ENCODE measurements at places on chromosomes 2 and 18.

DNA sequence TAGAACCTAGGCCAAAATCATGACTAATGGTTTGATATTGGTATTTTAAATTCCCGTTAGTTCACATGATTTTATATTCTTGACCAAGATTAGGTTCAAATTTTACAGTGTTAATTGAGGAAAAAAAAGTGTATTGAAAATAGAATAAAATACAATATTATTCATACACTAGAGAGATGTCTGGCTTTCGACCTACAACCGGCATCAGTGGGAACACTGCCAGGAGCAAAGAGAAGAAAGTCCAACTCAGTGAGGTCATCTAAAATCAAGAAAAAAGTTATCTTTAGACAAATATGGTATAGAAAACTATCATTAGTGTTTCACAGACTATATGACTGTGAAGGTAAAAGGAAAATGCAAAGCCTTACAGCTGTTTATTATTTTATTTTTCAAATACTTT is 81.5 kb downstream of the PIGN start:
- DNase-seq, result no peak

DNA sequence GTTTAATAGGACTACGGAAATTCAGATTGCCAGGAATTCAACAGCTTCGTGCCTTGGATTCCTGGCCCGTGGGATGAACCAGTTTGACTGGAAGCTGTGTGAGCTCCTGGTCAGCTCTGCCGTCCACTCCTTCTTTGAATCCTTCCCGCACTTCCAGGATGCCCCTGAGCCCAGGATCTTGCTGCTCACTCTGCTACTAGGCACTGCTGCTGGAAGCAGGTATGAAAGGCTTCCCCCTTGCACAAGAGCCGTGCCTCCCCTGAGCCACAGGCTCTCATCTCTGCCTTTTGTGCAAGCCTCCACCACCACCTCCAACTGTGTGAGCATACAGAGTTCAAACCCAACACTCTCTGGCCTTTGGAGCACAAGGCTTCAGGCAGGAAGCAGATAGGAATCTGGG is 34.9 kb downstream of the EN1 start:
- no peak for DNase-seq

DNA sequence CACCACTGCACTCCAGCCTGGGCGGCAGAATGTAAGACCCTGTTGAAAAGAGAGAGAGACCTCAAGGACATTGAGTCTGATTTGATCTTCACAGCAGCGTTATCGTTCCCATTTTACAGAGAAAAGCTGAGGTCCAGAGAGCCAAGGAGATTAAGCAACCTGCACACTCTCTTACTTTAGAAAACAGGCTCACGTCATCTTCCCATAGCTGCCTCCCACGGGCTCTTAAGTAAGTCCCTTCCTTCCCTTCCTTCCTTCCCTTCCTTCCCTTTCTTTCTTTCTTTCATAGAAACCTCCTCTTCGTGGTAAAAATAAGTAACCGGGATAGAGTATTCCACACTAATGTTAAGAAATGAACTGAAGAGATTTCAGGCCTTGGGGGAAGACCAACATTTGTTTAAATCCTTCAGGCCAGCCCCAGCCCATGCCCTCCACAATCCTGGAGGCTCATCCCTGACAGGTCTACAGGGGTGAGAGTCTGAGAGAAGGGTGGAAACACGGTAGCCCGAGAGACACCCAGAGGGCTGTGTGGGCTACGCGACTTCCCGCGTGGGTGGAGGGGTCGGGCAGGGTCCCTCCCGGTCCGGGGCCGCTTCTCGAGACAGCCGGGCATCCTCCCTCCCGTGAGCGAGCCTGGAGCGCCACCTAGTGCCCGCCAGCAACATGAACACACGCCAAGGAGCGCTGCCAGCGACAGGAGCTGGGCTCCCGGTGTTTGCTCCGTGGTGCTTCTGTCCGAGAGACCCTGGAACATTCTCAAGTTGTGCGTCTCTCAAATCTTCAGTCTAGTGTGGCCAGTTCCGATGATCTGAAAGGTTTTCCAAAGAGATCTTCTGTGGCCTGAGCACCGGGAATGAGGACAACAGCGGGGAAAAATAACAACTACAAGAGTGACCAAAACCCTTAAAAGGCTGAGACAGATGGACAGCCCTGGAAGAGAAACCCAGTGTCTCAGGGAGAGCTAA is 160.3 kb downstream of the INO80D start:
- DNase-seq, result peak; percentile 80

GRCh38 chr2:20027705-20028434 is 15.4 kb upstream of the MATN3 start:
- DNase-seq, result no peak

GRCh38 chr18:11339188-11339775 is 189.9 kb upstream of the PIEZO2 start:
- no peak for DNase-seq

DNA sequence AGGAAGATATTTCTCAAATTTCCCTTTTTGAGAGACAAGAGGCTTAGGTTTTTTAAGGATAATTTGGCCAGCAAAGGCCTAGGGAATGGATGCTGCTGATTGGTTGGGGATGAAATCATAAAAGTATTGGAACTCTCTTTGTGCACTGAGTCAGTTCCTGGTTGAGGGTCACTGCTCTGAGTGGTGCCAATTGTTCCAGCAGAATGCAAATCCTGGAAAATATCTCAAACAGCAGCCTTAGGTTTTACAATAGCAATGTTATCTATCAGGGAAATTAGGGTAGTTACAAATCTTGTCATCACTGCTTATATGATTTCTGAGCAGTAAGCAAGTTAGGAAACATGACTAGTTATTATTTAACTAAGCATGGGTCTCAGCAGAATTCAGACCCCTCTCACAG is 96.2 kb downstream of the RAD51AP2 start:
- DNase-seq, result no peak

GRCh38 chr2:167510071-167510759 is 621.9 kb downstream of the XIRP2 start:
- DNase-seq, result no peak

- no peak for DNase-seq
Measured at GRCh38 chr2:178233428-178233827, 39.1 kb downstream of the OSBPL6 start.

- no peak for DNase-seq
Measured at GRCh38 chr2:14896330-14897030, 264.0 kb downstream of the LRATD1 start.

GRCh38 chr18:23756590-23757436 is 67.6 kb downstream of the LAMA3 start:
- DNase-seq, result no peak

DNA sequence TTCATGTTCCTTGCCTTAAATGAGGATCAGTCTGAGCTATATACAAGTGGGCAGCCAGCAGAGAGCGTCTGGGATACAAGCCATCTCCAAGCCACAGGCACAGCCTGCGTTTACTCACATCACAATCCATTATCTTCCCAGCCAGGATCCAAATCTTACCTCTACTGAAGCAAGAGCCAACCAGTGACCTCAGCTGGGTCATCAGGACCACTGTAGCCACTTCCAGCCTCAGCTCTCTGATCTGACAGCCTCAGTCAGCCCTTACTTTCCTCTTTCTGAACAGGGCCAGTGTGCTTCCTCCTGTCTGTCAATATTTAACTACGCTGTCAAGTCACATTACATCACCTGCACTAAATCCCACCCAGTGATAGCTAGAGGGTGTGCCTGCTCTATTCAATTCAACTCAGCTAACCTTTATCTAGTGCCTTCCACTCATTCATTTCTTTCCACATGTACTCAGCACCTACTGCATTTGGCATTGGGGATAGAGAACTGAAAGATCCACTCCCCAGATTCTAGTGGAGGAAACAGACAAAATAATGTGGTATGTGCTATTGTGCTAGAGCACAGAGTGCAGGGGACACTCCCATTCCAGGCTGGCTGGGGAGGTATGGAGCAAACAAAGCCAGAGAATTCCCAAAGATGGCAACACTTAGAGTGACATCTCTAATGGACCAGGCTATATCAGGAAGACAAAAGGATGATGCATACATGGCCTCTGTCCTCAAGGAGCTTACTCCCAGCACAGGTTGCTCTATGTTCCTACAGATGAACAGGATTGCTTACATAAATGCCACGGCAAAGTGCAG is 146.5 kb downstream of the NCKAP5 start:
- peak; percentile 45 for DNase-seq

GRCh38 chr2:48309900-48310299 is 220.1 kb upstream of the STON1 start:
- DNase-seq, result no peak

- DNase-seq, result no peak
Measured at GRCh38 chr2:141701618-141702017, 429.2 kb downstream of the LRP1B start.

GRCh38 chr2:3459185-3460015 is 59.9 kb downstream of the ADI1 start:
- no peak for DNase-seq

DNA sequence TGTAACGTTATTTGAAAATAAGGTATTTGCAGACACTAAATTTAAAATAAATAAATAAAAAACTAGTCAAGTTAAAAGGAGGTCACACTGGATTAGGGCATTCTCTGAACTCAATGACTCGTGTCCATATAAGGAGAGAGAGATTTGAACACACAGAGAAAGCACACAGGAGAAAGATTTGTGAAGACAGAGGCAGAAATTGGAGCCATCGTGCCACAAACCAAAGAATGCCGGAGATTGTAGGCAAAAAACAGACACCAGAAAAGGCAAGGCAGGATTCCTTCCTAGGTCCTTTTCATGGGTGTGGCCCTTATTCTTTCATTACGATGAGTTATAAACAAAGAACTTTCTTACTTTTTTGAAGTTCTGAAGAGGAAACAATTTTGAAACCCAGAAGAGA is 981.5 kb downstream of the DCDC2C start:
- DNase-seq, result no peak

DNA sequence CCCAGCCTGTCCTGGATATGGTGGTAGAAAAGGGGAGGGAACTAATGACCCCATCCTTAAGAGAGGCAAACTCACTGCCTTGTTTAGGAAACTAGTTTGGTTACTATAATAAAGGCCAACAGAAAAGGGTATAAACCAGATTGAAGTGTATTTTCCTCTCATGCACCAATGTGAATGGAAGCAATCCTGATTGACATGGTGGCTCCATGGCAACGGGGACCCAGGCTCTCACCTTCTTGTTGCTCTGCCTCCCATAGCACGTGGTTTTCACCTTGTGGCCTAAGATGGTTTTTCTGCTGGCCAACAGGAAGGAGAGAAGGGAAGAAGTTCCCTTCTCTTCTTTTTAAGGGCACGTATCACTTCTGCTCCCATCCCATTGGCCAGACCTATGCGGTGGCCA is 67.3 kb upstream of the NRP2 start:
- no peak for DNase-seq

DNA sequence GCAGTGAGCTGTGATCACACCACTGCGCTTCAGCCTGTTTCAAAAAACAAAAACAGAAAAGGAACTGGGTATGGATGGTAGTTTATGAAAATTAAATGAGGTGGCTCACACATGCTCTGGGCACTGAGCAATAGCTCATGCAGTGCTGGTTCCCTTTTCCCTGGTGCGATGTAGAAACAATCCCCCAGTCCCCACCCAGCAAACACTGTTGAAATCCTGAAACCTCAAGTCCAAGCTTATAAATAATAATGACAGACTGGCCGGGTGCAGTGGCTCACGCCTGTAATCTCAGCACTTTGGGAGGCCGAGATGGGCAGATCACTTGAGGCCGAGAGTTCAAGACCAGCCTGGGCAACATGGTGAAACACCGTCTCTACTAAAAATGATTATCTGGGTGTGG is 55.4 kb upstream of the SMAD2 start:
- no peak for DNase-seq

- DNase-seq, result no peak
Measured at GRCh38 chr2:15674637-15675455, 83.2 kb downstream of the DDX1 start.

- DNase-seq, result no peak
Measured at GRCh38 chr18:41992066-41992465, 37.0 kb downstream of the PIK3C3 start.

DNA sequence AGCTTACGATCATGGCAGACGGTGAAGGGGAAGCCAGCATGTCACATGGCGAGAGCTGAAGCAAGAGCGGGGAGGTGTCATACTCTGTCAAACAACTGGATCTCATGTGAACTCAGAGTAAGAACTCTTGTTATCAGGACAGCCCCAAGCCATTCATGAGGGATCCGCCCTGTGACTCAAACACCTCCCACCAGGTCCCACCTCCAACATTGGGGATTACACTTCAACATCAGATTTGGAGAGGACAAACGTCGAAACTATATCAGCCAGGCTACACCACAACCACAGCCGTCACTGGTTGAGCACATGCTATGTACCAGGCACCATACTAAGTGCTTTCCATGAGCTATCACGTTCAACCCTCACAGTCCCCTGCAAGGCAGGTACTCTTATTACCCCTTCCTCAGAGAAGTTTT is 293.8 kb downstream of the PRKCE start:
- DNase-seq, result no peak

- peak; percentile 78 for DNase-seq
Measured at GRCh38 chr2:170812710-170813600, 3.7 kb upstream of the GAD1 start.

- DNase-seq, result no peak
Measured at GRCh38 chr2:238267884-238268680, 20.3 kb downstream of the PER2 start.

DNA sequence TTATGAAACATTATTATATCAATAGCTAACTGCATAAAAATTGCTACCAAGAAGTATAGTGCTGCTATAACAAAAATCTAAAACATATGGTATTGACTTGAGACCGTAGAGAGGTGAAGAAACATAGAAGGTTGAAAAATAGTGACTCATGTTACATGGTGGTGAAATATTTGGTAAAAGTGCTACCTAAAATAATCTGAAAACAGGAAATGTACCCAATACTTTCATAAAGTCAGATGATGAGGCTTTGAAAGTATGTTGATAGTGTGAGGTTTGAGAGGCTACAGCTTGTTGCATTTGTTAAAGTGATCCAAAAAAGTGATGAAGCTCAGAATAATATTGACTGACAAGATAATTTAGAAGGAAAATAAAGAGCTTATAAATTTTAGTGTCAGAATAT is 718.7 kb upstream of the SLC8A1 start:
- no peak for DNase-seq

DNA sequence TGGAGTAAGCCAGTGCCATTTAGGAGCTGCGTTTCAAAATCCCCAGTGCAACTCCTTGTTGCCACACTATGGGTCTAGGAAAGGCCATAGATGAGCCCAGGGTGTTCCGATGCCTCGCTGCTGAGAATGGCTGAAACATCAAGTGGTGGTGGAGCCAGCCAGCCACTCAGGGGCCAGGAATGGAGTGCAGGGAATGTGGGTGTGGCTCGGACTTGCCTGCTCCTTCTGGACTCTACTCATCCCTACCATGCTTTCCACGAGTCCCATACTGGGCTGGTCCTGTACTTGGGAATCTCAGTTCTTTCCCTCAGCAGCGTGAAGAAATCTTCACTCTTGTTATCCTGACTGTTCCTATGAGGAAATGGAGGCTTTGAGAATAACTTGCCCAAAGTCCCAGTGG is 143.5 kb downstream of the INSIG2 start:
- DNase-seq, result no peak

DNA sequence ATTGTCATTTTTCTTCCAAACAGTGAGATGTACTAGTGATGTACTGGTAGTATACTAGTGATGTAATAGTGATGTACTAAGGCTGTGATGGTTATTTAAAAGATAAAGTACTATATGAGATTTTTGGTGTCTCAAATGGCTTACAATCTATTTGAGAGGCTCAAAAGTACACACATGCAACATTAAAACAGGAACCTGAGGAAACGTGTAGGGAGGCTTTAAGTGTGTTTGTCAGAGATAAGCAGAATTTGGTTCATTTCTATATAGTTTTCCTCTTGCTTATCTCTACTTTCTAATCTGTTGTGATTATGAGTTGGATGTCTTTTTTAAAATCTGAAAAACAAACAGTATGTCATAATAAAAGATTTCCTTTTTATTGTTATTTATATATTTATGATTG is 100.9 kb upstream of the SERTAD2 start:
- DNase-seq, result no peak

- no peak for DNase-seq
Measured at GRCh38 chr2:75799859-75800258, 89.1 kb upstream of the GCFC2 start.
